Femur (tissue), 1 donor: ENCODE measurements at places on chromosomes 5 and 9.

DNA sequence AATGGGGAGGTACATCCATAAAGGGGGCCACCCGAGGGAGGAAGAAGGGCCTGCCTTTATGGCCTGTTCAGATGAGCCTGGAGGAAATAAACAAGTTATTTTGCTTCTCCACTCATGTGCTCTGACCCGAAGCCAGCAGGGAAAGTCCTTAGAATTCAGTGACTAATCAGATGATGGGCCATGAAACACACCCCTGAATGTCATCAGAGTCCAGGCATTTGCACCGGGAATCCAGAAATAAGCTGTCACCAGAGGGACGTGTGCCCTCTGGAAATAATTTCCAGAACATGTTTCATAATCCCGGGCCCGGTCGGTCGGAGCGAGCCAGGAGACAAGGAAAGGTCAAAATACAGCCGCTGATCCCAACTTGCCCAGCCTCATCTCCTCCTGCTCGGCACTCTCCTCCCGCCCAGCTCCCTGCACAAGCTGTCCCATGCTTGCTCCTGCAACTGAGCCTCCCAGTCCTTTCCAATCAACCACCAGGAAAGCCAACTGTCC, 73.6 kb upstream of the ZNF622 start:
- peak; percentile 40 for DNase-seq

DNA sequence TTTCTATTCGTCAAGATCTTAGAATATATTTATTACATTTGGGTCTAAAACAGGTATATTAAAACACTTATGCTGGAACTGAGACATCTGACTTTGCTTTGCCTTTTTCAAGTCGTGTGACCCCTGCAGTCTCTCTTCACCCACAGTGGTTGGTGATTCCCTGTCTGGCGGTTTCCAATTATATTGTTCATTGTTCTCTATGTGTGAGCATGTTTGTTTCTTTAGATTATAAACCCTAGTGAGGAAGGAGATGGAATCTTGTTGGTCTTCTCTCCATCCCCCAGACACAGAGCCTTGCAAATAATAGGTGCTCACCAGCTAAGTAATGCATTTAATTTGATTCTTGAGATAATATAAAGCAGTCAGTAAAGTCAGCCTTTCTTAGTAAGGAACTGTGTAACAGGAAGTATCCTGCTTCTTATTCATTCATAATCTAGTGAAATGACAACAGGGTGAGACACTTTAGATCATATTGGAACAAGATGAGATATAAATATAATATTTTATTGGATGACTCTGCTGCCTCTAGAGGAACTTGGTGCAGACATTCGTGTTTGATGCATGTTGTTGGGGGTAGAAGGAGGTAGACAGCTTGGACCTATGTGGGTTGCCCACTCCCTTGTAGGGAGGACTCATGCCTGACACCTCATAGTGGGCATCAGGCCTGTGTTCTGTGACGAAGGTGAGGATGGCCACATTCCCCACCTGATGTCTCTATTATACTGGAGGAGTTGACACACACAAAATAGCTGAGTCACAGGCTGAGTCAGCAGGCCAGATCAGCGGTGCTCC, 88.1 kb downstream of the FGF1 start:
- no peak for DNase-seq

DNA sequence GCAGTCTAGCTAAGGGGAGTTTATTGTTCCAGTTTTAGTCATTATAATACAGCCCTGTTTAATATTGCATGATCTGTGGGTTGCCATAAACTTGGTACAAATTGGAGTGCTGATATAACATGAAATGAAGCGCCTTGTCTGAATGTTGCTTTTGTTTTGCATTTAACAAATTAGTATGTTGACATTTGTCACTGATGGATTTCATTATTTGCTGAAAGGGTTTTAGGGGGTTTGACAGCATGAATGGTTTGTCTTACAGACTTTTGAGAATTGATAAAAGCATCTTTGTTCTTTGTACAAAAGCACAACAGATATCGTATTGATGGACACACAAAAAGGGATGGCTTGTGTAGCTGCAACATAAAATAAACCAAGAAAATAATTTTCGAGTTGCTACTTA, 178.3 kb downstream of the AOPEP start:
- no peak for DNase-seq

DNA sequence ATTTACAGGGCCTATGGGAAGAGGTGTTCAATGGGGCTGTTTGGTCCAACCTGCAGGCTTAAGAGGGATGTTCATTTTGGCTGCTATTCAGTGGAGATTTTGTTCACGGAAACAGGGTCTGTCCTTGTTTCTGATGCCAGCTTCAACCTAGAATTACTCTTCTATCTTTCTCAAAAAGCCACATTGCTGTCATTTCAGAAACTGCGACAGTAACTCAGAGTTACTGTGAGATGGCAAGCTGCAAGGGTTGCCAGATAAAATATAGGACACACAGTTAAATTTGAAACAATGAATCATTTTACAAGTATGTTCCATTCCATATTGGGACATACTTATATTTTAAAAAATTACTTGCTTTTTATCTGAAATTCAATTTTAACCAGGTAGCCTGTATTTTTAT, 128.0 kb downstream of the NPR3 start:
- no peak for DNase-seq

GRCh38 chr5:7878381-7878873, 9.5 kb downstream of the MTRR start:
- no peak for DNase-seq

DNA sequence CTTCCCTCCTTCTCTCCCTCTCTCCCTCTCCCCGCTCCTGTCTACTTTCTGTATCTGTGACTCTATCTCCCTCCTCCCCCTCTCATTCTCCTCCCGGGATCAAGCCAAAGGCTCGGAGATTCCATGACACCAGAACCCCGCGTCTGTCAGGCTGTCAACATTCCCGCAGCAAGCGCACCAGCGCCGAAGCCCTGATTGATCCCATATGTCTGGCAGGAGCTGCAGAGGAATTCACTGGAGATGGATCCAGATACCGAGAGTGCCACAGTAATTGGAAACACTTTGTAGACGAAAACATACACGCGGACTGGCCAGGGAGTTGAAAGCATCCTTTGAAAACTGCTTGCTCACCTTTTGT, 300 bp upstream of the SVEP1 start:
- peak; percentile 81 for DNase-seq

DNA sequence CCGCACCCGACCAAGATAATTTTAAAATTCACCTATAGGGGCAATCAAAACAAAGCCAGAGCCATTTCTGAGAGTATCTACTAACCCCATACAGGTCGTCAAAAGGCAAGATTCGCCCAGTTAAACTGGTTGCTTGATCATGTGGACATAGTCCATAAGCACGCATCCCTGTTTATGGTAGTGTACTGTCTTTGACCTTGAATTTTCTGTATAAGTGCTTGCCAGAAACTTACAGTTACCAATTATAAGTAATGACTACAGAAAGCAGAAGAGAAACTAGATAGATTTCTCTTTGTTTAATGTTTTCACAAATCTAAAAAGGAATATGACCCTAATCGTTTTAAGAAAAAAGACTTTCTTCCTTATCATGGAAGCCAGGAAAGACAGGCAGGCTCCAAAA, 25.6 kb downstream of the SLC31A1 start:
- DNase-seq = no peak

DNA sequence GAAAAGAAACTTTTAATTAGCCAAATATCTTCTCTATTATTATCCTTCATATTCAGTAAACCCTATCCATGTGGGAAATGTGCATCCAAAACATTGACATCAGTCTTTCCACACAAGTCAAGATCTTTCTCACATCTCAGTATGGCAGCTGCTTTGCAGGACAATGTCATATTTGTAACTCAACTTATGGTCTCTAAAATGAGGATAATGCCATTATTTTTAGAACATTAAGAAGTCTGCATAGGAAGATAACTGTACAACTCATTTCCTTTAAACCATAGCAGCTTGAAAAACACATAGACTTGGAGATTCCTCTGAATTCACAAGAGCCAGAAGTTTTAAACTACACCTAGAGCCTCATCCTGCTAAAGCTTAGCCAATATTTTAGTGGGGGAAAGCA, 43.7 kb downstream of the MCTP1 start:
- no peak for DNase-seq

DNA sequence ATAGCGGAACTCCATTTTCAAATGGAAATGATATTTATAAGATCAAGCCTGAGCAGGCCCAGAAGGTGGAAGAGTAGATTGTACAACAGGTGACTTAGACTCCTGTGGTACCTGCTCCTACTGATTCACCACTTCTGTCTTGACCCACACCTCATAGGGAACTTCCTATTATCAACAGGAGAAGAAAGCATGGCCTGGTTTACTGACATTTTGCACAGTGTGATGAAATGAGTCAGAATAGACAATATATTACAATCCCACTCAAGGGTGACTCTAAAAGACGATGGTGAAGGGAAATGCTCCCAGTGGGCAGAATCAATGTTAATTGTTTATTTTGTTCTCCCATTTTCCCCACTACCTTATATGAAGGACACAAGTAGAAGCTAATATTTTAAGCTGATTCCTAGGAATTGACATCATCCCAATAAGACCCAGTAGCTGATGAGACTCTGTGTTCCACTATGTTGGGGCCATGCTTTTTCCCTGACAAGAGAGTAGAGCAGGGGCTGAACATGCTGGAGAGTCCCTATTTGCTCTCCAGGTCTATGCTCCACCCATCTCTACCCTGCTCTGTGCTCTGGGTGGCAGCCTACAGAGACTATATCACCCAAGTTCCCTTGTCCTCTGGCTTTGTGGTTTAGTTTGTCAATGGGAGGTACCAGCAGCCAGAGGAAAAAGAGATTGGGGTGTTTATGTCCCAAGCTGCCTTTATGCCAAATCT, 163.4 kb upstream of the FSTL4 start:
- peak; percentile 1 for DNase-seq

DNA sequence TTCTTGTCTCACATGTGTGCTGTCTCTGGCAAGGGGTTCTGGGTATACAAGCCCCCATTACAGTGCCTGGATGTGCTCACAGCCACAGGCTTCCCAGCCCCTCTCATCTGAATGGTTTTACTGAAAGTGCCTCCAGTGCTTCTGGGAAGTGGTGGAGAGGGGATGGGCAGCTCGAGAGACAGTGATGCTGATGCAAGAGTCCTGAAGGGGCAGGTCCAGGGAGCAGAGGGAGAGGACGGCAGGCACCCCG, 93.5 kb downstream of the PHF2 start:
- DNase-seq = no peak

DNA sequence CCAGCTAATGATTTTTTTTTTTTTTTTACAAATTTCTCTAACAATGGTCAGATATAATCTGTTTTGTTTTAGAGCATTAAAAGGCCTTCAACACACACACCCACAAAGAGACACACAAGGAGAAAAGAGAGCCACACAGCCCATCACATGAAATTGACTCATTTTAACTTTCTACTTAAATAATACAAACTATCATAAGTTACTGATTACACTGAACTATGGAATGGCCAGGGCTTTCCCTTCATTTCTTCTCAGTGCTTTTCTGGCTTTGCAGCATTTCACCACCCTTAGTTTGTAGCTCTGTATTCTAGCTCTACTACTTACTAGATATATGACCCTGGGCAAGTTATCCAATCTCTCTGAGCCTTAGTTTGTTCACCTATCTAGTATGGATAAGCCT, 13.2 kb downstream of the REEP5 start:
- no peak for DNase-seq

DNA sequence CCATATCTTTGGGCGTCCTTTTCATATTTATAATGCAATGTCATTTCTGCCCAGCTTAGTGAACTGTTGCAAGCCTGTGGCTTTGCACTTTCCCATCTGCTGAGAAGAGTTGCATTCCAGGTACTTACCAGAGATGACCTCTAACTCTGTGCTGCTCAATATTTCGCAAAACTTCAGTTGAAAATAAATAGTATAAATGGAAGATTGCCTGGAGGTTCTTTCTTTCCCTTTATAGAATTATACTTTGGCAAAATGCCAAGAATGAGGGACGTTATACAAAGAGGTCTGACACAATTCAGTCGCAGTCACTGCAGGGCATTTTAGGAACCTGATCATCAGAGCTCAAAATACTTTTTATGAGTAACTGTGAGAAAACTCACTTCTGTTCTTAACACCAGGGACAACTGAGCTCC, 18.9 kb upstream of the VLDLR start:
- DNase-seq = no peak

GRCh38 chr5:154369682-154370081, 76.1 kb upstream of the SAP30L start:
- no peak for DNase-seq

- DNase-seq = no peak
These were observed 173.7 kb upstream of the SPEF2 start for GRCh38 chr5:35443803-35444595.

- no peak for DNase-seq
These were observed 5.9 kb downstream of the DBH start for GRCh38 chr9:133641861-133642595.

- DNase-seq = no peak
These were observed 1835.2 kb upstream of the NUDT12 start for GRCh38 chr5:105397749-105398148.

GRCh38 chr5:92841604-92842155, 739.3 kb downstream of the NR2F1-AS1 start:
- no peak for DNase-seq

- no peak for DNase-seq
These were observed 17.2 kb upstream of the RGS3 start for GRCh38 chr9:113446323-113446740.

GRCh38 chr5:68771221-68771620, 322.6 kb upstream of the SLC30A5 start:
- no peak for DNase-seq

DNA sequence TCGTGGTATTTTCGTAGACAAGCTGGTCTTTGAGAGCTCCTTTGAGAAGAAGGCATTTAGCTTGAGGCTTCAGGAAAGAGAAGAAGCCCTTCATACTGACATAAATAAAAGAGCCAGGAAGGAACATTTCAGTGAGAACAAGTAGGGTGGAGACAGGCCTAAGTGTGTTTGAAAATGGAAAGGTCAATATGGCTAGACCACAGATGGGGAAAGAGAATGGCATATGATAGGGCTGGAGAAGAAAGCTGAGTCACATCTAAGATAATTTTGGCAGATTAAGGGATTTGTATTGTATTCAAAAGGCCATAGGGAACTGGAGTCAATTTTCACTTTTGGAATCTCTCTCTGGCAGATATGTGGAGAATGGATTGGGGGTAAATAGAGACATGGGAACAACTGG, 374.9 kb downstream of the TMEM38B start:
- no peak for DNase-seq
